ENCODE measurements at places on chromosomes 16 and 17.

GRCh38 chr16:83913245-83913633 is 14.3 kb downstream of the MLYCD start:
- no peak for DNase-seq

GRCh38 chr16:64116151-64116550 is 1005.7 kb downstream of the CDH11 start:
- DNase-seq, result no peak

- DNase-seq, result no peak
Measured at GRCh38 chr17:72476134-72476533, 355.3 kb downstream of the SOX9 start.

- no peak for DNase-seq
Measured at GRCh38 chr16:24996301-24996700, 18.9 kb downstream of the ARHGAP17 start.

DNA sequence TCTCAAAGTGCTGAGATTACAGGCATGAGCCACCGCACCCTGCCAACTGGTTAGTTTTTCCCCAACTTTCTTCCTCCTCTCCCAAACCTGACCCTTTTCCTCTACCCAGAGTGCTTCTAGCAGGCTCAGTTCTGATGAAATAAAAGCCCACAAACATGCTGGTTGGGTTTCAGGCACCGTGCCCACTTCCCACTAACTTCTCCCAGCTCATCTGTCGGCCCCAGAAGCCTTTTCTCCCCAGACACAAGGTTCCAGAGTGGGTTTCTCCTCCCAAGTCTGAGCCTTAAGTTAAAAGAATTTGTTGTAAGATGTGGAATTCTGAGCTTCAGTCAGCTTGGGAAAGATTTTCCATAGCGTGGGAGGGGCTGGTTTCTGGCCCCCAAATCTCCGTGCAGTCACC is 11.5 kb upstream of the SCN4A start:
- DNase-seq, result no peak

- DNase-seq, result no peak
Measured at GRCh38 chr16:47213761-47214440, 70.2 kb upstream of the NETO2 start.

Data from activated CD8-positive, alpha-beta memory T cell treated with anti-CD3 and anti-CD28 coated beads for 24 hours (primary cell).